ENCODE measurements at places on chromosomes 7 and 10.

DNA sequence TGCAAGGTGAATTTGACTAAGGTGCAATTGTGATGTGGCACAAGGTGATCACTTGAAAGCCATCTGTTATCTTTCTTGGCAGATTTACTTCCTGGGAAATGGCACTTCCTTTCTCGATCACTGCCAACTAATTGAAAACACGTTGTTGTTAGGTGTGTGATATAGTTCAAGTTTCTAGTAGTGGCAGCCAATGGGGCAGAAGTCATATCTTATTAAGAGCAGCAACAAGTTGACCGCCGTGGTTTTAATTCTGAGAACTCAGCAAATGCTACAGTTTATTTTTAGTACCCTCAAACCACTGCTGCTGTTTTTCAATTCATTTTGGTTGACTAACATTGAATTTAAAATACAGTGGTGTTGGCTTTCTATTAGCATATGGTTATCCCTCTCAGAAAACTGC lies 1.6 kb downstream of the CHN2 start:
- DNase-seq = no peak

GRCh38 chr7:141355032-141355431 lies 196.2 kb upstream of the AGK start:
- DNase-seq = no peak

GRCh38 chr7:26705567-26705966 lies 158.8 kb downstream of the SKAP2 start:
- DNase-seq = no peak

DNA sequence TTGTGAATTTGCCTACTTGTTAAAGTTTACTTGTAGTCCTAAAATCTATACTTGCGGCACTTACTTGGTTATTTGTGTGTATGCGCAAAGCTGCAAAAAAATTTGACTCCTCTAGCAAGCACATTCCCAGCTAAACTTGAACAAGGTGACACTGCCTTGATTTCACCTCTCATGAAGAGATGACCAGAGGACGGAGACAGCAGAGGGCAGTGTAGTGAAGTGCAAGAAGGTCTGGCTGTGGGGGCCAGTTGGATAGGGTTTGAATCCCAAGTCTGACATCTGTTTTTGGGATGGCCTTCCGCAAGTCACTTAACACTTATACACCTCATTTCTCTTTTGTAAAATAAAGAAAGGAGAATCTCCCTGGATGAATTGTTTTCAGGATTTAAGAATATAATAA lies 15.7 kb downstream of the SLK start:
- DNase-seq = no peak

DNA sequence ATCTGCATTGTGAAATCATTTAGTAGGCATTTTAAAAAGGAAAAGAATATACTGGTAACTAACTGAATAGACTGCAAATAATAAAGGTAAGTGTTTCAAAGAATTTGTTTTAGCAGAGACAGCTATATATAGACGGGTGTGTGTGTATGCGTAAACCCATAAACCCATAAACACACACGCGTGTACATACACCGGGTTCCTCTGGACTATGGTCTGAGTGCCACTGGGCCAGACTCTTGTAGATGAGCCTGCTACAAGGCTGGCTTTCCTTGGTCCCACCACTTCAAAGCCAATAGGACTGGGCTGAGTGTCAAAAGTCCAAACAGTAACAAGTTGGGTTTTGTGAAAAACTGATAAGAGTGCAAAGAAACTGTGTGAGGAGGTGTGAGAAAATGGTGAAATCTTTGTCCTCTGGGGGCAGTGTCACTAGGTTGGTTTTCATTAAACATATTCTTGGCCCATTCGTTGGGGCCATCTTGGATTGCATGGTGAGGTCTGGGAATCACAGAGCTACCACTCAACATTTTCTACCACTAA lies 39.8 kb downstream of the GNA12 start:
- DNase-seq = no peak

GRCh38 chr10:95531994-95532399 lies 29.2 kb downstream of the SORBS1 start:
- no peak for DNase-seq

DNA sequence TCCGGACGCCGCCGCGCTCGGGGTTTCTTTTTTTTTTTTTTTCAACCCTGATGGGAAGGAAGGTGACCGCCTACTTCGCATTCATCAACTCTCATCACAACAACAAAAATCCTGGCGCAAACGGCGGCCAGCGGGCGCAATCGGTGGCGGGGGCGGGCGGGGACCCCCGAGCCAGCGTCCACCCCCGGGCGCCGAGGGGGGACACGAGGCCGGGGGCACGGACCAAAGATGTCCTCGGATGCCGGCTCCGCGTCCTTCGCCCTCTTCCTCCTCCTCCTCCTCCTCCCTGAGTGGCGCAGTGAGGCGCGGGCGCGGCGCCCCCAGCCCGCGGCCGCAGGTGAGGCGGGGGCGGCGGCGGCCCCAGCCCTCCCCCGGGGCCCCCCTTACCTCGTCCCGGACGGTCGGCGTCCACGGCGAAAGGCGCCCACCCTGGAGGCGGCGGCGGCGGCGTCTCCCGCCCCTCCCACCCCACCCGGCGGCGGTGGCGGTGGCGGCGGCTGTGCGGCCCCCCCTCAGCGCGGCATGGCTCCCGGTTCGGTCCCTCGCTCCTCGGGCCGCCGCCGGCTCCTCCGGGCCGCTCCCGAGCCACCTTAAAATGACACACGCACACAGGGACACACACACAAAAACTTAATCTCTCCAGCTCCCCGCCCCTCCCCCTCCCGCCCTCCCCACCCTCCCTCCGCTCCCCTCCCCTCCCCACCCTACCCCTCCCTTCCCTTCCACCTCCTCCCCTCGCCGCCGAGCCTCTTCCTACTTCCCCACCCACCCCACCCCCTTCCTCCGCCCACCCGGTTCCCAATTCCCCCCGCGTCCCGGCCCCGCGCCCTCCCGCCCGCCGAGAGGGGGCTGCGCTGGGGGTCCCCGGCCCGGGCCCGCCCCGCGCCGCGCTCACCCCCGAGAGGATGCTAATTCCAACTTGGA lies at the start of gene CTBP2:
Gene CTBP2, minus strand, starts transcription at position 632 of the 924 bp plus-strand sequence.
- no peak for DNase-seq

- no peak for DNase-seq
These were observed 83.9 kb downstream of the PIP4K2A start for GRCh38 chr10:22630234-22631174.

DNA sequence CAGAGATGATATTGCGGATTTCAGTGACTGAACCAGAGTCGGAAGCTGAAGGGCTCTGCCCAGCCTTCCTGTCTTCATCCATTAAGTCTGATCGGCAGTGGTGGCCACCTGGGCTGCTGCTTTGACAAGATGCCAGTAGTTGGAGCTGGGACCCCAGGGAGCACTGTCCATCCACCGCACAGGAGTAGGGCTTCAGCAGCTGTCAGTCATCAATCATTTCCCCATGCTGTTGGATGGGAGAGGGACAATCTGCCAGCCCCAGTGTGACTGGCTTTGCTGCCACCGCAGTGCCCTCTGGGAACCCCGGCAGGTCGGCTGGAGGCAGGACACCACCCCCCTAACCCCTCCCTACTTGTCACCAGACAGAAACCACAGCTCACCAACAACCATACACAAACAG lies 23.0 kb upstream of the GPR146 start:
- DNase-seq = no peak

DNA sequence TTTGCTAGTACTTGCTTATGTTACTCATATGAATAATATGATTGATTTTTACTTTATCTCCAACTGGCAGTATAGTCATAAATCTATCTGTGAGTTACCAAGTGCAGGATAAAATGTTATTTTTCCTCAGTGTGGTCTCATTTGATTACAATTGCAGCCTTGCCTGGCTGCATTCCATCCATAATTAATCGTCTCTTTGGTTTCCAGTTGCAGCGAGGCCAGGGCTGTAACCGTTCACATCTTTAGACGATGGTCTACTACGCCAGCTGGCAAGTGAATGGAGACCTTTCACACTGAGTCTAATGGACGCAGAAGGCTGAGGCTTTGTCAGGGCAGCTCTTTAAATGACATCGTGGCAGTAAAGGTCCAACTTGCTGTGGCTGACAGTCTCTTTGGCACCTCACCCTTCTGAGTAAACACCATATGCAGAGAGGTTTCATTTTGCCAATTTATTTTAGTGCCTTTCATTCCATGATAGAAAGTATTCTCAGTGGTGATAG lies 84.0 kb downstream of the ARL4A start:
- DNase-seq = peak; percentile 20

- no peak for DNase-seq
These were observed 80.4 kb downstream of the UBE3C start for GRCh38 chr7:157219154-157219553.

DNA sequence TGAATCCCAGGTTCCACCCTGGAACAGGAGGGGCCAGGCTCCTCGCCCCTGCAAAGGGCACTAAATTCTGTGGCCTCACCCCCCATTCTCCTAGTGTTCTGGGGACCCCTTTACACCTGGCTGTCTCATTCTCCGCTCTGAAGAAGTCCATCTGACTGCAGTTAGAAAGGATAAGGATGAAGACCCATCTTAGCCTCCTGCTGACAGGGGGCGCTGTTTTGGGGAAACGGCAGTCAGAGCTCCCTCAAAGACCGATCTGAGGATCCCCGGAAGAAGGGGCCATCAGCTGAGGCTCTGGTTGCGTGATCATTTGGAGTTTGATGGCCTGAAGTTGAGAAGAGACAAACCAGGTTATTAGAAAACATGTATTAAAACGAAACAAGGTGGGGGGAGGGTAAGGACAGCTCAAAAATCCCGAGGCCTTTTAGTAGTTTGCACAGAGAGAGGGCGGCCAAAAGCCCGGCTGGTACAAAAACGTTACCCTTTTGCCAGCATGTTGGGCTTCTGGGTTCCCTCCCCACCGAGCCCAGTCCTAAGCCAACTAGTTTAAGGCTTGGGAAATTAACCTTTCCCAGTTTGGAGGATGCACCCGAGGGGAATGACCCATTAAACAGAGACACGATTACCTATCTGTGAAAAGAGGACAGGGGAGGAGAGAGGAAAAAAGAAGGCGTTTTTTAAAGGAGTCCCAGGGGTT lies 102.8 kb downstream of the CHN2 start:
- no peak for DNase-seq

DNA sequence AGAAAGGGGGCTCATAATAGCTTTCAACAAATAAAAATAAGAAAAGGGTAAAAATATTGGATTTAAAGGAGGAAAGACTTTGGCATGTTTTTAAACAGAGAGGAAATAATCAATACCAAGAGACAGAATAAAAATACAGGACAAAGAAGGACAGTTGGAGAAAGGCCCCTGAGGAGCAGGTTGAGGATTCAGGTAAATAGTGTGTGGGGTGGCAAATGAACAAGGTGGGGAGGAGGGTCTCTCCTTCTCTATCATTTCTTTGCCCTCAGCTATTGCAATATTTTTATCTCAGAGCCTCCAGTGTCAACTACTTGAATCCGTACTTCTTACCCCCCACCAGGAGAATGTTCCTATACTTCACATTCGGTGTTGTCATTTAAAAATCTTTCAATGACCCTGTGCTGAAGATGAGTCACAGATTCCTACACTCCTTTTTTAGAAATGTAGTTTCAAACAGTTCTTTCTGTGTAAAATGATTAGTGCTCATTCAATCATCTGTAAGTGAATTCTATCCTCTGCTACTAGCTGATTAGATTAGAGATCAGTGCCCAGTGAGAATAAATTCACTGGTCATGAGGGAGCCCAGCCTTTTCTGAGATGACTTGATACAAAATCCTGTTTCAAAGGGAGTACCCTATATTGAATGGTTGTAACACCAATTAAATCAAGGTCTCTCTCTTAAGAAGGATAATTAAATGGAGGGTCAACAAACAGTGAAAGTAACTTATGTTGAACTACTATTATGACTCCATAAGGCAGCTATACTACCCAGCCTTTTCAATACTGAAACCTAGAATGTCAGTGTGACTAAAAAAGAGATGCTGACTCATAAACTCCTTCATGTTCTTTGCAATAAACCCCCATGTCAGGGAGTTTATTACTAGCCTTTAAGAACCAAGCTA lies 50.4 kb upstream of the WNT16 start:
- DNase-seq = no peak

DNA sequence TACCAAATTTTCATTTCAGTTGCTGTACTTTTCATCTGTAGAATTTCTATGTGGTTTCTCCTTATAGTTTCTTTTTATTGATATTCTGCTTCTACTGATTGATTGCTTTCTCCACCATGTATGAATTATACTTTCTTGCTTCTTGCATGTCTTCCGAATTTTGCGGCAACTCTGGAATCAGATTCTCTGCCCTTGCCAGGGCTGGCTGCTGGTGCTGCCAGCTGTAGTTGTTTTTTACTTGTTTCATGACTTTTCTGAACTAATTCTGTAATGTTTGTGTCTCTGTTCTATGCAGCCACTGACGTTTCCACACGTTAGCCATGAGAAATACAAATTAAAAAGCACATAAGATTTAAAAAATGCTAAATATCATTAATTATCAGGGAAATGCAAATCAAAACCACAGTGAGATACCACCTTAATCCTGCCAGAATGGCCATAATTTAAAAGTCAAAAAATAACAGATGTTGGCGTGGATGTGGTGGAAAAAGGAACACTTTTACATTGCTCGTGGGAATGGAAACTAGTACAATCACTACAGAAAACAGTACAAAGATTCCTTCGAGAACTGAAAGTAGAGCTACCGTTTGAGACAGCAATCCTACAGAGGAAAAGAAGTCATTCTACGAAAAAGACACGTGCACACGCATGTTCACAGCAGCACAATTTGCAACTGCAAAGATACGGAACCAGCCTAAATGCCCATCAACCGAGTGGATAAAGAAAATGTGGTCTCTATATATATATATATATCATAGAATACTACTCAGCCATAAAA lies 51.5 kb downstream of the MAD1L1 start:
- DNase-seq = no peak

- DNase-seq = no peak
These were observed 45.7 kb downstream of the CXCL12 start for GRCh38 chr10:44339218-44339617.

GRCh38 chr10:131702531-131703356 lies 198.1 kb upstream of the PPP2R2D start:
- DNase-seq = no peak

- no peak for DNase-seq
These were observed 31.5 kb downstream of the TMEM248 start for GRCh38 chr7:66952343-66953043.

GRCh38 chr10:19775296-19775695 lies 40.9 kb upstream of the PLXDC2 start:
- no peak for DNase-seq

DNA sequence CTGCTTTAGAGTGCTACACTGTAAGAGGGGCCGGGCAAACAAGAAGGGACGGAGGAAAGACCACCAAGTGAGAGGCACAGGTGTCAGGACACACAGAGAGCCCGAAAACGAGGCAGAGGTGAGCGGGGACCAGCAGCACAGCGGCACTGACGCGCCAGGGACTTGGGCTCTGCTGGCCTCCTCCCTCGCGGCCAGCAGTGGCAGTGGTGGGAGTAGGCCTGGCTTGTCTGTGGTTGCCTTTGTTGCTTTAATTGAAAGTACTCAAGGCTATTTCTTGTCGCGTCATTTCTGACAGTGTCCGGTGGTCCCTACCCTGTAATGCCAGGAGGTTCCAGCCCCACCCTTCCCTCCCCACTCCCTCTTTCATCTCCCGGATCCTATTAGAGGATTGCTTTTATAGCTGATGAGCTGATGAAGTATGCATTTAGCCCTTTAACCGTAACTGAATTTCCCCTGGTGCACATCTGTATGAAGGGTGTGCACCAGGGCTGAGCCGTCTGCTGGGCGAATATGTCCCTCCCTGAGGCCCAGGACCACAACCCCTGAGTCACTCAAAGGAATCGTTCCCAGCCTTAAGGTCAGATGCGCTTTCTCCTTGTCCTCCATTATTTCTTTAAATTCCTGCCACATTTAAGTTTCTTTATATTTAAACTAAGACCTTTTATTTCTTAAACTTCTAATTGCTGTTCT lies 39.5 kb upstream of the FAM20C start:
- DNase-seq = no peak

GRCh38 chr10:89283025-89283935 lies 18.6 kb upstream of the IFIT2 start:
- DNase-seq = no peak
